Body of pancreas (tissue), 4 donors: ENCODE measurements at places on chromosomes 2 and 18. TPM values are rescaled to one million over a fixed set of nuclear protein-coding genes. Genes with fewer than 3 reads are reported as not detected.

Gene FBXO48
- total RNA-seq: 3.0 TPM

GRCh38 chr2:217928324-217929181 lies 74.2 kb downstream of the TNS1 start:
- no peak for DNase-seq

DNA sequence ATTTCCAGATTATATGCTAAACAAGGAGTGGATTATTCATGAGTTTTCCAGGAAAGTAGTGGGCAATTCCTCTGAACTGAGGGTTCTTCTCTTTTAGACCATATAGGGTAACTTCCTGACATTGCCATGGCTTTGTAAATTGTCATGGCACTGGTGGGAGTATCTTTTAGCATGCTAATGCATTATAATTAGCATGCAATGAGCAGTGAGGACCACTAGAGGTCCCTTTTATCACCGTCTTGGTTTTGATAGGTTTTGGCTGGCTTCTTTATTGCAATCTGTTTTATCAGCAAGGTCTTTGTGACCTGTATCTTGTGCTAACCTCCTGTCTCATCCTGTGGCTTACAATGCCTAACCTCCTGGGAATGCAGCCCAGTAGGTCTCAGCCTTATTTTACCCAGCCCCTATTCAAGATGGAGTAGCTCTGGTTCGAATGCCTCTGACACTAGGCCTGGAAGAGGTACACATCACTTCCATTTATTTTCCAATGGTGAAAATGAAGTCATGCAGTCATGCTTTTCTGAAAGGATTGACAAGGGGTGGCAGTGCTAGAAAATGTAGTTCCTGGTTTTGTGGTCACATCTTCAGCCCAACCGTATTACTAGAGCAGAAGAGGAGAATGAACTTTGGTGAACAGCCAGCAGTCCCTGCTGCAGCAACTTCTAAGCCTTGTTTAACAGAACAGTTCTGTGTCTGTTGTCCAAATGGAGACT lies 26.6 kb upstream of the ITGA4 start:
- DNase-seq: no peak

GRCh38 chr2:42050010-42050702 lies 2.3 kb downstream of the PKDCC start:
- no peak for DNase-seq

Gene SPDYA
- total RNA-seq: 0.26 TPM
